ENCODE measurements at places on chromosomes 6 and 20. TPM values are rescaled to one million over a fixed set of nuclear protein-coding genes. Genes with fewer than 3 reads are reported as not detected.
A peak's percentile ranks its signal among the peaks of the same experiment; 100 is the strongest.

DNA sequence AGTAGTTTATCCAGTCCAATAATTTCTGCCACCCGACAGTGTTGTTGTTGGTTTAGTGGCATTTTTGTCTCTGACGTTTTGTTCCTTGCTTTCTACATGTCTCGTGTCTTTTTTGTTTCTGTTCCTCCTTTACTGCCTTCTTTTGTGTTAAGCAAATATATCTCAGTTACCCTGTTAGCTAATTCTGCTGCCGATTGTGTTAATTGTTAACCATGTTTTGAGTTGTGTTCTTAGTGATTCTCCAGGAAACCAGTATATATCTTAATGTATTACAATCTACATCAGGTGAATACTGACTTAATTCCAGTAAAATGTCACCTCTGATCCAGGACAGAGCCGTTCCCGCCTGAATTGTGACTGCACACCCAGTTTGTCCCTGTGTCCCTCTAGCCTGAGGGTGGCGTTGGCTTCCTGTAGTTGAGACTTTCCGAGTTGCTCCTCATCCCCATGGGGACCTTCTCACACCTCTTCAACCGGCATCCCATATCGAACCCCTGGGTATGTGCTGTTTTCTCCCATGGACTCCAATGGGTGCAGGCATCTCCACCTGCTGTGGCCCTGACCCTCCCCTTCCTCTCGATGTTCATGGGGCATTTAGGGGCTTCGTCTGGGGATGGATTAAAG is 35.8 kb upstream of the BHLHE23 start:
- no peak for DNase-seq

Gene TCP11
- not detected for total RNA-seq

- DNase-seq = no peak
These were observed 373.2 kb upstream of the MMS22L start for GRCh38 chr6:97656236-97656635.

GRCh38 chr20:17859002-17859615 is 109.5 kb downstream of the SNX5 start:
- DNase-seq = peak; percentile 44

Gene ACSS1
- 37.5 TPM for total RNA-seq

DNA sequence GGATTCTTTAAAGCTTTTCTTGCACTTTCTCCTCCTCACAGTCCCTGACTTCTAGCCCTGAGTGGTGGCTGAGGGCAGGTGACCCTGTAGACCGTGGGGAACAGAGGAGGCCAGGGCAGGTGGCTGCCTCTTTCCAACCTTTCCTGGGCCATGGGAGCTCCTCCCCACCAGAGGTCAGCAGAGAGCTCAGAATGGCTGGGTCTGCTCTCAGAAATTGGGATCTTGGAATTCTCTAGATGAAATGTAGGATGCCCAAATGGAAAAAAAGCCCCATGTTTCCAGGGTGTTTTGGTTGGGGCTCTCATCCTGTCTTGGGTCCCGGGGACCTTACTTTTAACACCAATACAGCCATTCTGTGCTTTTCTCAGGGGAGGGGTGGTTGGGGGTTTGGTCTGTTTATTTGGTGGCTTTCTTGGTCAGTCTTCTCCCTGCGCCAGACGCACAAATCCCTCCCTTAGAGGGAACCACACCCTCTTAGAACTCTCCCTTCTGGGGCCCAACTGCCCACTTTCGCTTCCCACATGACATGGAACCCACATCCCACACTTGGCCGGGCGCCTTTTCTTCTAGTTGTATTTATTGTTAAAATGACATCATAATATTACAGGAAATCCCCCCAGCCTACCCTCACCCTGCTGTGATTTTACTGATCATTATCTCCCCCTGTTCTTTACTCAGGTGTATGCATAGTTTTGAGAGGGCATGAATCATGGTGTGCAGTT is 17.9 kb downstream of the GNAS start:
- DNase-seq = peak; percentile 80

- DNase-seq = no peak
These were observed 94.6 kb upstream of the SUPT3H start for GRCh38 chr6:45472382-45472781.

- no peak for DNase-seq
These were observed 66.6 kb downstream of the NHLRC1 start for GRCh38 chr6:18055714-18056382.

DNA sequence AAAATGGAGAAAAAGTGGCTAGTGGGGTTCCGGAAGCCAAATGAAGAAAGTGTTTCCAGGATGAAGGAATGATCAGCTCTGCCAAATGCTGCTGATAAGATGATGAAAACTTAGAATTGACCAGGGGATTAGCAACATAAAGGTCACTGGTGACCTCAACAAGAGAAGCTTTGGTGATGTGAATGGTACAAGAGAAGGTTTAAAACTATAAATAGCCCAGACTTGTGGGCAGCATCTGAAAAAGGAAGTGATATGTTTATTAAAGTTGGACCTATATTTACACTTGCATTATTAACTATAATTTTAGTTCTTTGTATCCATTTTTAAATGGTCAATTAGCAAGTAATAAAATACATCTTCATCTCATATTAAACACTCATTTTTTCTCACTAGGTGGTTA is 45.1 kb downstream of the CGA start:
- DNase-seq = no peak

GRCh38 chr6:111280445-111280955 is 193.2 kb downstream of the SLC16A10 start:
- DNase-seq = no peak

Gene SLC17A4
- total RNA-seq = 5.4 TPM

Gene OLIG3
- not detected for total RNA-seq

GRCh38 chr20:1667502-1668085 is 10.0 kb upstream of the SIRPG start:
- no peak for DNase-seq
